ENCODE measurements at places on chromosomes 11 and 22.

- no peak for DNase-seq
These were observed 29.1 kb upstream of the TP53I11 start for GRCh38 chr11:44979543-44980399.

DNA sequence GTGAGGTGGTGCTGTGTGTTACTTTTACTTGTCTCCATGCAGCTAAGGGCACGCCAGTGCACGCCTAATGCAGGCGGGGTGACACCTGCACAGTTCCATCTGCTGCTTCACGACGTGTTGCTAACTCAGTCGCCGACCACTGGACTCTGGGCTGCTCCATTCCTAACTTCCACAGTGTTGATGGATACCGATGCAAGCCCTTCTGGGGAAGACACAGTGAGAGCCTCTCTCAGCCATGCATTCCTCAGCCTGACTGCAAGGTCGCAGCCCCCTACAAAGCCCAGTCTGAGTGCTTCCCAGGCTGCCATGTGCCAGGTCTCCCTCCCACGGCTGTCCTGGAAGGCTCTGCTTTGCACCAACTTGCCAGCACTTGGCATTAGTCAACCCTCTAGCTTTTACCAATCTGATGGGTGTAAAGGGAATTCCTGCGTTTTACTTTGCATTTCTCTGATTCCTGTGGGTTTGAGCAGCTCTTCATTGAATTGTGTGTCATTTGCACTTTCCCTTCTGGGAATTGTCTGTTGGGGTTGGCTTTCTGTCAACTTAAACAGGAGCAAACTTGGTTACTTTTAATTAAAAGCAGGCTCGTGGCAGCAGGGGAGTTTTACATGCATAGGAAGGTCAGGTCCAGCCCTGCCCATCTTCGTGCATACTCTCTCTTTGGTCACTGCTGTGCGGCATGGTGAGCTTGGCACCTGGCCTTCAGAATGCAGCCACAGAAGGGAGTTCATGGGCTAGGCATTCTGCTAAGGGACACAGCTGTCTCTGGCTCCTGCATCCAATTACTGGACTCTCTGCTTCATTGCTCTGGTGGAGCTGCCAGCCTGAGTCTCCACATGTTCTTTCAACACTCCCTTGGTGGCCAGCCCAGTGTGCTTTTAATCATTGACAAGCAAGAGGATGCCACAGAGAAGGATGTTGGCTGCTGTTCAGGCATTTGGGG is 34.6 kb upstream of the SHANK2 start:
- no peak for DNase-seq

- no peak for DNase-seq
These were observed 808 bp downstream of the SNAP29 start for GRCh38 chr22:20859615-20860014.

GRCh38 chr22:37016134-37016910 is 2.9 kb downstream of the TST start:
- DNase-seq = no peak

GRCh38 chr22:31098632-31099110 is 8.7 kb downstream of the SELENOM start:
- DNase-seq = no peak

DNA sequence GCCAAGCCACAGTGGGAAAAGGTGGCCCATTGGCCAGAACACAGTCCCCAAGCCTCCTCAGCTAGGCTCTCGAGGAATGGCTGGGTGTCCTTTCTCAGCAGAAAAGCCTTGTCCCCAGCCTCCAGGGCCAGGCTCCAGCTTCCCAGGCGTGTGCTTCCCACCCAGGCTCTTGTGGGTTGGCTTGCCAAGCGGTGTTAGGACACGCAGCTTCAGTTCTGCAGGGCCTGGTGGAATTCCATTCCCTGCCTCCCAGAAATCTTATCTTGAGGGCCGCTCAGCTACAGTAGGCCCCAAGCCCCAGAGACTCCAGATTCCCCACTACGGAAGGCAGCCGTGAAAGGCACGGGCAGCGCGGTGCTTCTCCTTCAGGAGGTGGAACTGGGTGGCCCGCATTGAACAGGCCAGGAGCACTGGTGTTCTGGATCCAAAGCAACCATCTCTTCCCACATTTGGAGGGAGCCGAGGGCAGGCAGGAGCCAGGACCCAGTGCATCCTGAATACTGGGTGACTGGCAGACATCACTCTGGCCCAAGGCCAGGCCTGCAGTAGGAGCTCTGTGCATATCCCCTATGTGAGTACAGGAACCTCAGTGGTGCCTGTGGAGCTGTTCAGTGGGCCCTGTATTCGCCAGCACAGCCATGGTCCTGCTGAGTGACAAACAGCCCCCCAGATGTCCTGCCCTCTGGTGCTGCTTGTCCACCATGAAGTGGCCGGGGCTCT is 16.7 kb upstream of the KCNQ1OT1 start:
- DNase-seq = no peak

GRCh38 chr22:29112681-29113080 is 39.8 kb downstream of the KREMEN1 start:
- no peak for DNase-seq

DNA sequence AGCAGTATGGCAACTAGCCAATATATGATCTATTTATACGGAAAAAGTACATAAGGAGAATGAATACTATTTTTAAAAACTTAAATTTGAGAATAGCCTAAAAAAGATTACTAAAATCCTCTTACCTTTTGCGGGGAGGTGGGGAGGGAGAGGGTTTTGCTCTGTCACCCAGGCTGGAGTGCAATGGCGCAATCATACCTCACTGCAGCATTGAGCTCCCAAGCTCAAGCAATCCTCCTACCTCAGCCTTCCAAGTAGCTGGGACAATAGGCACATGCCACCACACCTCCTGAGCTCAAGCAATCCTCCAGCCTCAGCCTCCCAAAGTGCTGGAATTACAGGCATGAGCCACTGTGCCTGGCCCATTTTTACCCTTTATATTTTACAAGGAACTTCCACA is 82.0 kb downstream of the TTC28 start:
- no peak for DNase-seq

GRCh38 chr22:44889255-44889878 is 120.4 kb downstream of the PHF21B start:
- no peak for DNase-seq

DNA sequence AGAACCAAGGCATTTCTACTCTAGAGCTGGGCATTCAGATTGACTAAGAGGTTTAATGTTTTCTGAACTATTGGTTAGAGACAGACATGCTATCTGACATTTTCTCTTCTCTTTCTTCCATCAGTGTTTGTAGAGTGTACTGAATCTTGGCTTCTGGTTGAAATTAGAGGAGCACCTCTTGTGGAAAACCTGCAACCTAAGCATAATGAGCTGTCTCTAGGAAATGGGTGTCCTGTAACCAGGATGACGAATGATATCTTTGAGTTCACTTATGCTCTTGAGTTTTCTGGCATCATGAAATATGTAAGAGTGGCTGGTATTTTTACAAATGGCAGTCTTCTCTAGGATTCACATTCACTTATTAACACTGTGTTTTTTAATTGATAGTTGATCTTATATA is 19.4 kb downstream of the OOSP4A start:
- no peak for DNase-seq
